H7 (cell line): ENCODE measurements at places on chromosomes 6 and 20.
A peak's percentile ranks its signal among the peaks of the same experiment; 100 is the strongest.

DNA sequence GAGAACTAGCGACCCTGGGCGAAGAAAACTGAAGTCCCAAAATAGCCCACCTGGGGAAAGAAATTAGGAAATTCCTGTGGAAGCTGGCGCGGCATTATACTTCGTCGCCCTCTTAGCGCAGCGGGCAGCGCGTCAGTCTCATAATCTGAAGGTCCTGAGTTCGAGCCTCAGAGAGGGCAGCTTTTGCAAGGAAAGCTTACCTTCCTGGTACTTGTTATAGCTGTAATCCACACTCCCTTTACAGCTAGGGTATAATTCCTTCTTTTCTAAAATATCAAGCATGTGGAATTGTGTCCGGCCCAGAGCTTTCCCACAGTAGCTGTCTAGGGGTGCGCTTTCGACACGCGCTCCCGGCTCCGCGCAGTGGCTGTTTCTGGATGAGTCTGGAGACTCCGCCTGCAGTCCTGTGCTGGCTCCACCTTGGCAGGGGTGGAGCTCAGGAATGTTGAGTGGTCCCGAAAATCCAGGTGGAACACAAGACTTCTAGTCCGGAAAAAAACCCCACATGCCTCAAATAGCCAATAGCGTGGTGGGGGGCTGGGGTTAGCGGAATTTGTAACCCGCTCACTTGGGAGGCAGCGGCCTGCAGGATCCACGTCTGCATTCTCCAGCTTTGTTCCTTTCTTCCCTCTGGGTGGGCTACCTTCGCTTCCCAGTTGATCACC, 83.7 kb upstream of the ZNF322 start:
- peak; percentile 45 for DNase-seq

- DNase-seq = no peak
Observed at GRCh38 chr6:138560130-138560860, 61.0 kb upstream of the NHSL1 start.

- no peak for DNase-seq
Observed at GRCh38 chr6:96992343-96992730, 67.8 kb downstream of the KLHL32 start.

- DNase-seq = peak; percentile 78
Observed at GRCh38 chr20:23365390-23366165, 3.6 kb downstream of the GZF1 start.

DNA sequence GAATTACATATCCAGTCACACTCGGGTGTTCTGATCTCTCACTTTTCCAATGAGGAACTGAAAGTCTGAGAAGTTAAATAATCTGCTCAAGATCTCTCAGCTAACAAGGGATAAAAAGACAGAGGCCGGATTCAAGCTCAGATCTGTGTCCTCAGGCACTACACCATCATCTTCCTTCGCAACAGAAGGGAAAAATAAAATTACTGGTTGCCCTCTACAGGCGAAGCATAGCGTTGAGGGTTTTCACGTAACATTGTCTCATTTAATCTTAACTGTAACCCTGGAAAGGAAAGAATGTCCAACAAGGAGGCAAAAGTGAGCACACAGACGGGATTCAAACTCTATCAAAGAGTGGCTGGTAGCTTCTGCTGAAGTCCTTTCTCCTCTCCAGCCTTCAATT, 67.8 kb upstream of the ANKEF1 start:
- DNase-seq = peak; percentile 26

DNA sequence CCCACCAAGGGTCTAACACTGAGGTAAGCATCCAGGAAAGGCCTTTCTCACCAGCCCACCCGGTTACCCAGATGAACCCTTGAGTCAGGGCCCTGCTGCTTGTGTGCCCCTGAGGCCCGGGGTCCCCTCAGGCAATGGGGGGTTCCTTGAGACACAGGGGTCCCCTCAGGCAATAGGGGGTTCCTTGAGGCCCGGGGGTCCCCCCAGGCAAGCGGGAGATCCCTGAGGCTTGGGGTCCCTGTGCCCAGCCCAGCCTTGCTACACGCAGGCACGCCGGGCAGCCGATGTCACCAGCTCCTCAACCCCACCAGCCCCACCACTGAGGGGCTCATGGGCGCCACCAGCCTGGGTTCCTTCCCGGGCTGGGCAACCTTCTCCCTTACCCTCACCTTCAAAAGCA, 247.2 kb downstream of the TTLL2 start:
- peak; percentile 53 for DNase-seq

DNA sequence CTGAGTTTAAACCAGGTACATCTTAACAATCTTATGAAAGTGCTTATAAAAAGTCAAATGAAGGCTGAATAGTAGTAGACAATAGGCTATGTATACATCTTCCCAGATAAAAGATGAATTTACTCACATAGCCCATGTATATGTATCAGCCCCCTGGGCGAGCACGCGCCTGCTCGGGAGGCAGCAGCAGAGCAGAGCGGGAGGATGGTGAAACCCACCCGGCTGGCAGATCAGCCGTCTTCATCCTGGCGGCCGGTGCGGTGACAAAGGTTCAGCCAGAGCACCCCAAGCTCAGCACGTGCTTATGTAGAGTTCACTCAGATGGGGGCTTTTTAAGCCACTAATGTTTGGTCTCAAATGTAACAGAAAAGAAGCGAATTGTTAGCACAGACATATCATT, 184.8 kb downstream of the KIF6 start:
- DNase-seq = no peak

DNA sequence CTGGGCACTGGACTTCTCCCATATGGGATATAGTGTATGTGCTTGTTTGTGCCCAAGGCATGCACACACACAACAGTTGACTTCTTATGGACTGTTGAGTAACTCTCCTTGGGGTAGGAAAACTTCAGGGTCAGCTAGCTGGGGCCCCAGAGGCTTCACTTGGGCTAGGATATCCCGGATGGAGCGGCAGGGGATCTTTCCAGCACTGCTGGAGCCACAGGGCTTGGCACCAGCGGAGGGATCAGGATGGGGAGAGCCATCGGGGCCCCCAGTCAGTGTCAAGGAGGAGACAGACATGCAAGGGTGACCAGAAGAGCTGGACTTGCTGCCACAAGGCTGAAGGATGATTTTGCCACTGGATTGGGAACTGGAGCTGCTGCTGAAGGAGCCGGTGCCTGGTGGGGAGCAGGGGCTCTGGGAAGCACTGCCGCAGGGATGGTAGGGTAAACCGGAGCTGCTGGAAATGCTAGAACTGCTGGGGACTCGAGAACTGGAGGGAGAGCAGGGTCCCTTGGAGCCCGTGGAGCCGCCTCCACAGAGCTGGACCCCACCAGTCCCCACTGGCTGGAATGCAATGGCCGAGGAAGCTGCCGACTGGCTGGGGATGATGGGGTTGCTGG, 1.5 kb downstream of the PSORS1C1 start:
- peak; percentile 23 for DNase-seq

DNA sequence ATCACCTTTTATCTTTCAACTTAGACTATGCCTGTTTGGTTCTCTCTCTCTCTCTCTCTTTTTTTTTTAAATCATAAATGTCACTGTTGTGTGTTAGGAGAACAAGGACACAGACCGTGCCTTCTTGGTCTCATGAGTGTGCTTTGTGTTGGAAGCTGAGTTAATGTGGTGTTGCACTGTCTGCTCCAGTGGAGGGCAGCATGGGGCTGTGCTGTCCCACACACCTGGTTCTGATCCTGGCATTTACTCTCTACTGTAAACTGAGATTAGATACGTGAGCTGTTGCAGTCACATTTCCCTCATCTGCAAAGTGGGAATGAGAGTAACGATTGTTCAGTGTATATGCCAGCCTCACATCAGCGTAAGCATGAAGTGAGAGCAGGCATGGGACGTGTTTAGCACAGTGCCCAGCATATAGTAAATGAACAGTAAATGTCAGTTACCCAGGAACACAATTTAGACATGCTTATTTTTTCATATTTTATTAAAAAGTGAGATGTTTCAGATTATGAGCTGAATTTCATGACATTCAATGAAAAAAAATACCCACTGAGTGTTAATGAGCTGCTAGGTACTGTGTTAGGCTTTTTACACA, 161.1 kb downstream of the FARS2 start:
- peak; percentile 13 for DNase-seq

- DNase-seq = no peak
Observed at GRCh38 chr20:19531446-19531845, 226.6 kb upstream of the RIN2 start.

- no peak for DNase-seq
Observed at GRCh38 chr6:26129656-26130055, 42.4 kb downstream of the HFE start.

- DNase-seq = no peak
Observed at GRCh38 chr6:80021591-80021990, 17.1 kb downstream of the TTK start.

GRCh38 chr6:151313066-151313491, 73.3 kb downstream of the AKAP12 start:
- peak; percentile 71 for DNase-seq

DNA sequence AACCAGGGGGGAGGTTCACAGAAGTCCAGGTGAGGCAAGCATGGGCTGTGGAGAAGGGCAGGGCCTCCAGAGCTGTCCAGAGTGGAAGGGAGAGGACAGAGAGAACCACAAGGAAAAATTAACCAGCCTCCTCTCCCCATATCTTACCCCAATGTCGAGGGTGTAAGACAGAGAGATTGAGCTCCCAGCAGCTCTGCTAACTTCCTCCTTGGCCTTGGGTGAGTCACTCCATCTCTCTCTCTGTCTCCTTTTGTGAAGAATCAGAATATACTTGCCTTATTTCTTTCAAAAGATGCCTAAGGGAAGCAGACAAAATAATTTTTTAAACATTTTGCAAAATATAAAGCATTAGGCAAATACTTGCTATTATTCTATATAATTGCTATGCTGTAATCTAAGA, 58.3 kb upstream of the IYD start:
- DNase-seq = no peak

- peak; percentile 38 for DNase-seq
Observed at GRCh38 chr6:4287811-4288244, 152.5 kb upstream of the ECI2 start.

GRCh38 chr6:5509106-5509505, 247.8 kb downstream of the FARS2 start:
- no peak for DNase-seq

DNA sequence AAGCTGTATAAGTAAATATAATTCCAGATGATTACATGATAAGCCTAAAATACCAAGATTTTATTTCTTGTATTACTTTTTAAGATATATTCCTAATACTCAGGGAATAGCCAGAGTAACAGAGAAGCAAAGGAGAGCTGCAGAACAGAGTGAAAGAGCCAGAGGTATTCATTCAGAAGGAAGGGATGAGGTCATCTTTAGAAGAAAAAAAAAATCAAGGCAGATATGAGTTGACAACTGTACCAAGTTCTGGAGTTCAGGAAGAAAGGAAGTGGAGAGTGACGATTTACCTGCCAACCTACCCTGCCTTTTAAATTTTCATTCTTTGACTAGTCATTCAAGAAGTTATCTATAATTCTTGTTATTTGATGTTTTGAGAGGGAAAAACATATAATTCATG, 28.8 kb upstream of the NHSL1 start:
- DNase-seq = no peak

- DNase-seq = no peak
Observed at GRCh38 chr6:82144007-82144851, 103.3 kb downstream of the IBTK start.

- DNase-seq = peak; percentile 66
Observed at GRCh38 chr20:2005831-2006426, 12.1 kb upstream of the PDYN start.

GRCh38 chr6:164322533-164322932, 908.0 kb downstream of the QKI start:
- no peak for DNase-seq

DNA sequence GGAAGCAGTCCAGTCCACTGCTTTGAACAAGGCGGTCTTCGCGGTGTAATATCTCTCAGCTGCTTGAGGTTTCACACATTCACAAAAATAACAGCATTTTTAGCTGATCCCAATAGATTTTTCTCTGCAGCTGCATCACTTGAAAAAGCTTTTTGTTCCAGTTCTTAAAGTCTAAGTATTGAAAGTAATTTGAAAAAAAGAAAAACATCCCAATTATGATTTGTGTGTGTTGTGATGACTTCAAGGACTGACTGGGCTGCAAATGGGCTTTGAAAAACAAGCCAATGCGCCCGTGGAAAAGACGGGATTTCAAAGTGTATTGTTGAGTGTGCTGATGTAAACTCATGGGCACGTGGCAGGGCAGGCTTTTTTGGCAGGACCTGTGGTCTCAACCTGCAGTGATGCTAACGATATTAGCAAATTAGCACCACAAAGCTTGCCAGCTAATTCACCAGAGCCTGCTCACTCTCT, 151.1 kb downstream of the TMEM242 start:
- no peak for DNase-seq

- no peak for DNase-seq
Observed at GRCh38 chr20:45153147-45153546, 21.6 kb upstream of the PI3 start.

DNA sequence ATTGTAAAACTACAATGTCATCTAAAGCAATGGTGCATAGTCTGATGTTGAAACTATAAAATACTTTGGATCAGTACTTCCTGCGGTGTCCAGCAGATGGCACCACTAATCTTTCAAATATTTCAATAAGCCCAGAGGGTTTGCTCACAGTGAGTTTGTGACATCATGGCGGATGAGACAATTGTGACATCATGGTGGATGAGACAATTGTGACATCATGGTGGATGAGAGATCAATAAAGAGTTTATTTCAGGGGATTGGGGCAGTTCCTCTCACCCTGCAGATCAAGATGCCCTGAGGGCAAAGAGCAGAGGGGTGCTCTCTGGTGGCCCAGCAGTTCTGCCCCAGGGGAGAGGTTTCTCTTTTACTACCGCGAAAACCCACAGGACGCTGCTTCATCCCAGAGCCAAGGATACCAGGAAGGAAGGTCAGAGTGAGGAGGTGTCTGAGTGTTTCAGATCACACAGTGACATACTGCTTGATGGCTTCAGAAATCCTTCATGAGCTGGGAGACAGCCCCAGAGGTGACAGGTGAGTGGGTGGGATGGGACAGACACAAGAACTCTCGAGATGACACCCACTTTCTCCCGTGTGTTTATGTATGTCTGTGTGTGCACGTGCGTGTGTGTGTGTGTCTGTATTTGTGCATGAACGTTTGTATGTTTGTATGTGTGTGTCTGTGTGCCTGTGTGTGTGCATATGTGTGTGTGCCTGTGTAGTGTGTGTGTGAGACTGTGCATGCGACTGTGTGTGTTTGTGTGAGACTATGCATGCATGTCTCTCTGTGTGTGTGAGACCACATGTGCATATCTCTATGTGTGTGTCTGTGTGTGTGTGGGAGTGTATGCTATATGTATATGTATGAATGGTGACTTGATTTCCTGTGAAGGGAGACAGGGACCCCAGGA, 7.3 kb upstream of the ULBP2 start:
- DNase-seq = no peak

GRCh38 chr6:105077596-105078385, 102.0 kb downstream of the POPDC3 start:
- DNase-seq = no peak

GRCh38 chr6:96624957-96625356, 62.0 kb downstream of the FHL5 start:
- DNase-seq = no peak

GRCh38 chr20:1879934-1880333, 15.3 kb upstream of the SIRPA start:
- DNase-seq = no peak

GRCh38 chr20:39669659-39670058, 707.5 kb downstream of the DHX35 start:
- no peak for DNase-seq

GRCh38 chr6:51929934-51930574, 157.4 kb downstream of the PKHD1 start:
- no peak for DNase-seq

GRCh38 chr6:165960695-165961094, 207.0 kb downstream of the TBXT start:
- DNase-seq = no peak
